CD8-positive, alpha-beta memory T cell (primary cell): ENCODE measurements at places on chromosomes 1 and 21.

- DNase-seq = no peak
Observed at GRCh38 chr1:231604276-231604621, 22.3 kb upstream of the DISC1 start.

GRCh38 chr21:21714426-21714825 lies 716.2 kb downstream of the NCAM2 start:
- DNase-seq = no peak

GRCh38 chr1:61043010-61043820 lies 39.1 kb upstream of the NFIA start:
- peak; percentile 76 for DNase-seq

DNA sequence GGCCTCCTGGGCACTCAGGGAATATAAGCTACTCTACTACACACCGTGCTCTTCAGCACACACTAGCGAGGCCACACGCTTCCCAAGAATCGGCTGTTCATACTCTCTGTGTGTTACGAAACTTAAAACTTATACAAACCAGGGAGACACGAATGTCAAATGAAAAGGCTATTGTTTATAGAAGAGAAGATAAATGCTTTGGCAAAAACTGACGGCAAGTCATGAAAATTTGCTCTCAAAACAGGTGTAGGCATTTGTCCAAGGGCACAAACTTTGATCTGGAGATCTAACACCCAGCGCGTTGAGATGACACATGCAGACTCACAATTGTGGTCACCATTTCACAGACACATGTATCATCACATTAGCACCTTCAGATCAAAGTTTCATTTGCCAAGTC lies 46.1 kb downstream of the USP48 start:
- no peak for DNase-seq
